ENCODE measurements at places on chromosomes 7 and 10. TPM values are rescaled to one million over a fixed set of nuclear protein-coding genes. Genes with fewer than 3 reads are reported as not detected.

The A1CF gene
- total RNA-seq: not detected

The CYP2E1 gene
- 0.36 TPM for total RNA-seq

The ICA1 gene
- total RNA-seq: not detected

The ABI1 gene
- 71.3 TPM for total RNA-seq

The OGDH gene
- total RNA-seq: 56.5 TPM

The HOXA5 gene
- 23.9 TPM for total RNA-seq

The SUGCT gene
- total RNA-seq: 7.5 TPM

The CALML3 gene
- total RNA-seq: not detected

The FFAR4 gene
- total RNA-seq: not detected

The EGFR gene
- 63.9 TPM for total RNA-seq

The ARMC3 gene
- not detected for total RNA-seq

The GPC2 gene
- 1.4 TPM for total RNA-seq
